ENCODE measurements at places on chromosomes 16 and 17.
A peak's percentile ranks its signal among the peaks of the same experiment; 100 is the strongest.

- no peak for DNase-seq
These were observed 443 bp downstream of the CSNK2A2 start for GRCh38 chr16:58197314-58198012.

DNA sequence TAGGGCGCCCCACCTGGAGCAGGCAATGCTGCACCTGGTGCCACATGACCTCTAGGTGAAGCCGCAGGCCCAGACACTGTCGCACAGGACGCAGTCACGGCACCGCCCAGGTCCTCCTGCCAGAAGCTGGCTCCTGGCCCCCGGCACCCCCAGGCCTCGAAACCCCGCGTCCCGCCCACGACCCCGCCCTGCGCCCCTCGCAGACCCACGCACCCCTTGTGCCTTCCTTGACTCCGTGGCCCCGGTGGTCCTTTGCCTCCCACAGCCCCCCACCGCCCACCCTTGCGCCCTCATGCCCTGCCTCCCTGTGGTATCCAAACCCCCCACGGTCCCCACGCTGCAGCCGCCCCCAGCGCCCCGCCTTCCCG is 6.3 kb upstream of the C1QTNF8 start:
- DNase-seq = no peak

- DNase-seq = no peak
These were observed 82.3 kb upstream of the BCAR1 start for GRCh38 chr16:75333721-75334163.

GRCh38 chr16:67198238-67198734 is 645 bp upstream of the ELMO3 start:
- peak; percentile 43 for DNase-seq

DNA sequence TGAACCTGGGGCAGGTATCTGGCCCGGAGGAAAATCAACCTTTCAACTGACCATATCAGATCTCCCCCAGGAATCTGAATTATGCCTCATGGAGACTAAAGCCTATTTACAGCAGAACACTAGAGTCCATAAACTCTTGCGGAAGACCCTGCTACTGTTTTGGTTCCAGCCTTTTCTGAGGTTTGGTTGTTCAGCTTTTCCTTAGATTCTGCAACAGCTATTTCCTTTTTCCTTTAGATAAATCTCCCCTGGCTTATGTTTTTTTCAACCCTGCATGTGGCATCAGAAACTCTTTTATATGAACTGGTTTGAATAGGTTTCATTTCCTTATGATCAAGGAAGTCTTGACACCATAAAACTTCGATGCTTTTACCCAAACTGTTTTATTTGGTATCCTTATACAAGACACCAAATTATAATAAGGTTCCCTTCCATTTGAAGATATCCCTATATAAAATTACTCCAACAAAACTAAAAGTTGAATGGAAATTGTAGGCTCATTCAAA is 13.1 kb downstream of the SPOP start:
- DNase-seq = no peak

DNA sequence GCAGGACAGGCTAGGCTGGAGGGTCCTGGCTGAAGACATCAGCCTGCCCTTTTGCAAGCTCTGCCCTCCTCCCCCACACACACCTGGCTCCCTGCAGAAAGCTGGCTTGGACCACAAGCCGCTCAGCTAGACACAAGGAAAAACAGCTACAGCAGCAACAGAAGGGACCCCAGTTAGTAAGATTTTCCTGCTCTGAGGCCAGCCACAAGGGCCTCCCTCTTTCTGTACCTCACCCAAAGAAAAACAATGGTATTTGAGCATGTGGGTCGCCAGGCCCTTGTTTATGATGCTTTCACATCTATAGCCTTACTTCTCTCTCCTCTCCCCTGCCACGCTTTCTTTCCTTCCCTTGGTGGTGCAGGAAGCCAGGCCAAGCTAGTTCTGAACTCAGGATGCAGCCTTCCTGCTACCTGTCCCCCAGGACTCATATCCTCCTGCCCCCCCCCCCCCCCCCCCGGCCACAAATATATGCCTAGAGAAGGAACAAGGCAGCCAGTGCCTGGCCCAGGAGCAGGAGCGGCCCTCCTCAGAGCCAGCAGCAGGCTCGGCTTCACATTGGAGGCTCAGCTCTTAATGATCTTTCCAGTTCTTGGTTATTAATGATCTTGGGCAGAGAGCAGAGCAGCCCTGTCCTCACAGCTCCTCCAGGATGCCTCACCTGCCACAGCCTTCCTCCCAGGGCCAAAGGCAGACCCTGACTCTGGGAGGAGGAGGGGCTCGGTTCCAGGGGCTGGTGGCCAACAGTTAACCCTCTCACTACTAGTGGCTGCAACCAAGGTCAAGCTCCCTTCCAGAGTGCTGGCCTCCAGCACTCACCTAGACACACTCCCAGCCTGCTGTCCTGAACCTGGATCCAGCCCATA is 19.5 kb downstream of the GRIN2C start:
- DNase-seq = no peak

GRCh38 chr16:57358527-57359095 is at the start of gene CCL22:
Gene CCL22 (plus strand): TSS chr16:57358783. CDS start chr16:57358817, 34 bp downstream.
- no peak for DNase-seq

DNA sequence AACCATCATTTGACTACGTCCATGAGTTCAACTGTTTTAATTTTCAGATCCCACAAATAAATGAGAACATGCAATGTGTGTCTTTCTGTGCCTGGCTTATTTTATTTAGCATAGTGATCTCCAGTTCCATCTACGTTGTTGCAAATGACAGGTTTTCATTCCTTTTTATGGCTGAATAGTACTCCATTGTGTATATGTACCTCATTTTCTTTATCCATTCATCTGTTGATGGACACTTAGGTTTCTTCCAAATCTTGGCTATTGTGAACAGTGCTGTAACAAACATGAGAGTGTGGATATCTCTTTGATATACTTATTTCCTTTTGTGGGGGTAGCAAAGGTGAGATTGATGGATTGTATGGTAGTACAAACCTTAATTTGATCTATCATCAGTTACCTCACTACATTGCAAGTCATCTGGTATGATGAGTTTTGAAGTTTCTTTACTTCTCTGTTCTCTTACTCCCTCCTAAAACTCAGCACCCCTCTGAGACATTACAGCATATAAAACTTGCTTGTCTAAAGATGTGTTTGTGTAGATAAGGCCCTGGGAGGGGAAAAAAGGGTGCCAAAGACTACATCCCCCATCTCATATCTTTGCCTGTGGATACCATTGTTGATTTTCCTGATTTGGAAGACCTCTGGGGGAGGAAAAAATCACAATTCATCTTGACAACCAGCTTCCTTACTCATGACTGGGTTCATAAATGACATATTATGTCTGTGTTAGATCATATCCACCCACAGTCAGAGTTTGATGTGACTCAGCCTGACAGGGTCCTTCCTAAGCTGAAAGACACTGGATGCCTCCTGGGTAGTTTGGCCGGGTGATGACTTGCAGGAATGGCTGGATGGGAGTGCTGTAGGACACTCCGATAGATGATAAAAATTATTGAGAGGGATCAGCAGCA is 47.6 kb downstream of the ABCA9 start:
- DNase-seq = no peak

- DNase-seq = no peak
These were observed 269.6 kb upstream of the CNTNAP4 start for GRCh38 chr16:76007645-76008044.

GRCh38 chr16:50304467-50305440 is 38.4 kb downstream of the ADCY7 start:
- DNase-seq = no peak

DNA sequence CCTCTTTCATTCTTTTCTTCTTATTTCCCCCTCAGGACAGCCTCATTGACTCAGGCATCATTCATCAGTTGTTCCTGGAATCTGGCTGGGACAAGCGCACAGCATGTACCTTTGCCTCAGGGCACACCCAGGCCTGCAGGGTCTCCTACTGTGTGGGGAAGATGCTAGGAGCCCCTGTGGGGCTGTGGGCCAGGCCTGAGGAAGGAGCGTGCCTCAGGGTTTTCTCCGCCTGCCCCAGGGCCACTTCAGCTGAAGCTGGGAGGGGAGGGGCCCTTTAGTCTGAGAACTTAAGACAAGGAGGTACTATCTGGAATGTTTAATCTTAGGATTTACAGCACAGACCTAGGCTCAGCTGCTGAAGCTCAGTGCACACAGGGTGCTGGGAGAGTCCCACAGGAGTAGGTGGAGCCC is 7.9 kb downstream of the ELMO3 start:
- DNase-seq = no peak

DNA sequence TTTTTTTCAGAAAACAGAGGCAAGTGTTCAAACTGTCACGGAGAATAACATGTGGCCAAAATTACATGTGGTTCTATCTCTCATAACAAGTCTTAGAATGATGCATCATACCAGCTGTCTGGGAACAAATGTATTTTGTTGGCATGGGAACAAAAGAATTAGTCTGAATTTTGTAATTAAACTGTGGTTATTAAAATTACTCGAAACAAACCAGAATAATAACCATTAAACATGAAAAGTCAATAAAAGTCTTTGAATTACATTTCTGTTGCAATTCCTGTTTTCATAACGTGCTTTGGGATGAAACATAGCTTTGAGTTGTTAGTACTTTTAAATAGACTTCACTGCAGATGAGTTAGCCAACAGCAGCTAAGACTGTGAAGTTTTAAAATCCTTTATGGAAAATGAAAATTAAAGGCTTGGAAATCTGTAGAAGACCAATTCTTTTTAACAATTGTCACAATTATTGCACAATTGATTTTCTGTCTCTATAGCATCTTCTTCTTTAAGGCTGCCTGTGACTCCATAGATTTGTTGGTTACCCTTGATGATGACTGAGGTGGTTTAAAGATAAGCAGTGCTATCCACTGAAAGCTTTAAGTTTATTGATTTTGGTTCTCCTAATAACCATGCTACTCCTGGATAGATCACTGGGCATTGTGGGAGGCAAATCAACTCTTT is 117.9 kb upstream of the AXIN2 start:
- no peak for DNase-seq

DNA sequence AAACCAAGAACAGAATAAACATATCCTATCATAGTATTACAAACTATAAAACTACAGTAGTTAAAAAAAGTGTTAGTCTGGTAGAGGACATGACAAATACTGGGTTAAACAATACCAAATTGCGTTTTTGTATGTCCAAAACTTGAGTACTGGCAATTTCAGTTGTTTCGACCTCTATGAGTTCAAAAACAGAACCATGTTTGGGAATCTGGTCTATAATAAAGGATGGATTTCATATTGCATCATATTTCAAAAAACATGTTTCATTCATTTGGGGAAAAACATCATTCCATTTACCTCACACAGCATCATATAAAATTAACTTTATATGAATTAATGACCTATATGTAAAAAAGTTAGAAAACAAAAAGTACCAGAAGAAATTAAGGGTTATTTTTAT is 81.8 kb downstream of the TRIM37 start:
- DNase-seq = no peak

- no peak for DNase-seq
These were observed 71.5 kb downstream of the CYTH1 start for GRCh38 chr17:78710607-78711006.

GRCh38 chr16:15996432-15997109 is 47.2 kb downstream of the ABCC1 start:
- no peak for DNase-seq

GRCh38 chr16:69727916-69728270 is 1.5 kb upstream of the NQO1 start:
- peak; percentile 51 for DNase-seq

- DNase-seq = no peak
These were observed 483.1 kb upstream of the PSMD7 start for GRCh38 chr16:73813527-73813926.

DNA sequence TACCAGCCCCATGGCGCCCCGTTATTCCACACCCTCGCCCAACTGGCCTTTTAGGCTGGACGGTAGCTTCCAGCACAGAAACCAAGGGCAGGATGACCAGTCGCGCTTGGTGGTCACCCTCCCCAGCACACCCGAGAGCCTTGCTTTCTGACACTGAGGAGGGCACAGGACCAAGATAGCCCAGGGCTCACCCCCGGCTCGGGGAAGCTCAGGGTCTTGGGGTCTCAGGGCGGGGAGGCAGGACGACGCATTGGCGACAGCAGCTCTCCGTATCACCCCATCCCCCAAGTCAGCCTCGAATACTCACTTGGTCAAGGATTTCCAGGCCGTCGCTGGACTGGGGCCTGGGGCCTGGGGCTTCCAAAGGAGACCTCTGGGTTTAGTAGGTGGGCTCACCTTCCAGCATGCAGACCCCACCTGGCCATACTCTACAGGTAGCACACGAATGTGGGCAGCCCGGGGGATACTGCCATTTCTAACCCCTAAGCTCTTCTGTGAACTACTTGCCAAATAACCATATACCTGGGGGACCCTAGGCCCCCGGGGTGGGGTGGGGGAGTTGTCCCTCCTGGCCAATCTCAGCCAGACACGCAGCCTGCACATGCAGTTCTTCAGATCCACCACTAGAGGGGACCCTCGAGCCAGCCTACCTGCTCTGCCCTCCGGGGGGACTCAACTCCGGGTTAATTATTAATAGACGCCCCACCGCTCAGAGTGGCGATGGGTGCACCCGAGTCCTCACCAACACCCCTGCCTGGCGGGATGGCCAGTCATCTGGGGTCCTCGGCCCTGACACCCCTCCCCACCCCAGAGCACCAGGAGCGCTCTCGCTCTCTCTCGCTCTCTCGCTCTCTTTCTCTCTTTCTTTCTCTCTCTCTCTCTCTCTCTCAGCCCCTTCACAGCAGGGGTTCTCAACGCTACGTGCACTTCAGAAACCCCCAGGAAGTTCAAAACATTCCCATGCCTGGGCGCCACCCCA is 30.0 kb downstream of the TBC1D16 start:
- DNase-seq = peak; percentile 38

- DNase-seq = no peak
These were observed 8.4 kb downstream of the SDR42E1 start for GRCh38 chr16:82002831-82003230.

GRCh38 chr17:74512624-74513091 is 18.6 kb downstream of the CD300LB start:
- no peak for DNase-seq

- no peak for DNase-seq
These were observed 4.2 kb downstream of the RPS6KB1 start for GRCh38 chr17:59897090-59897489.

DNA sequence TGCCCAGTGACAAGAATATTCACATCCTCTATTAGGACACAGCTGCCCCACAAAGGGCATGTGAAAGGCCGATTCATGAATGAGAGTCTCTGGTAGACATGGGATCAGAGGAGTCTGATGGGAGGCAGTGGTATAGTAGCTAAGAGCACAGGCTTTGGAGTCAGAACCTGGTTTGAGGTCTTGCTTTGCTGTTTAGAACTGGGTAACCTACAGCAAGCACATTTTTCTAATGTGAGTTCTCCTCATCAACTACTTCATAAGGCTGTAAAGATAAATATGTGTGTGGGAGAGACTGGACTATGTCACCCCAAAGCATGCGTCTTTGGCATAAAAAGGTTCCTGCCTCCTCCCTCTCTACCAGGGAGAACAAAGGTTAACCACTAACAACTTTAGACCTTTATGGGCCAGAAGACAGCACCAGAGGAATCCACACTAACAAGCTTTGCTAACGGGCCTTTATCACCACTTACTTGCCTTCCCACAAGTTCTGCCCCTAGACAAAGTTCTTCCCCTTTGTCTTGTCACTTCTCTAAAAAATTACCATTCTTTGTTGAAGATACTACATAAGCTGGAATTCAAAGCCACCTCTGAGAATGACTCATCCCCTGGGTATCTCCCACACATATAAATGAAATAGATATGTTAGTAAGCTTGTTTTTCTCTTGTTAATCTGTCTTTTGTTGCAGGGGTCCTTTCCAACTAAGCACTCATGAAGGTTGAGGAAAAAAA is 21.1 kb downstream of the CDR2 start:
- DNase-seq = no peak

Measured in anterior cingulate cortex (tissue), 58 donors.